Daoy (cell line): ENCODE measurements at places on chromosomes 5 and 9.
A peak's percentile ranks its signal among the peaks of the same experiment; 100 is the strongest.

- peak; percentile 9 for DNase-seq
Measured at GRCh38 chr5:38104497-38105230, 153.7 kb upstream of the EGFLAM start.

DNA sequence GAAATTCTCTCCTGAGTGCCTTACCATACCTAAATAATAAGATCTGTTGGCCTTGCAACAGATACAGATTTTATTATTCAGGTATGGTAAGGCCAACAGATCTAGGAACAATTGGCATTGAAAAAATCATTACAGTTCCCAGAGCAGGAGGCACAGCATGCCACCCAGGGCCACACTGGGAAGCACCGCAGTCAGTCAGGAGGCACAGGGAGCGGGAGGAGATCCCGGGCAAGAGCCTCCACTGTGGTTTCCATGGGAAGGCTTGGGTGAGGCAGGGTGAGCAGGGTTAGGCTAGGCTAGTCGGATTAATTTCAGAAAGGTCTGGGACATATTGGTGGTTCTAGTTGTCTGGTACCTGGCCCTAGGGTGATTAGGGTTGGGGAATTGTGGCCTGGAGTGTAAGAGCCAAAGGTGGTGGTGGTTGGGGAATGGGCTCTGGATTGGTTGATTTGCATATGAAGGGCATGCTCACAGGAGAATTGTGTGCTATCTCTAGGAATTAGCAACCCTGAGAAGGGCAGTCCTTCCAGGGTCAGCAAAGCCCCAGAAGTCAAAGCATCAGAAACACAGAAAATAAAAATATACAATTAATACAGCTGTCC is 111.4 kb downstream of the PDE8B start:
- no peak for DNase-seq

- DNase-seq = peak; percentile 98
Measured at GRCh38 chr5:132260714-132261551, 3.4 kb downstream of the PDLIM4 start.

DNA sequence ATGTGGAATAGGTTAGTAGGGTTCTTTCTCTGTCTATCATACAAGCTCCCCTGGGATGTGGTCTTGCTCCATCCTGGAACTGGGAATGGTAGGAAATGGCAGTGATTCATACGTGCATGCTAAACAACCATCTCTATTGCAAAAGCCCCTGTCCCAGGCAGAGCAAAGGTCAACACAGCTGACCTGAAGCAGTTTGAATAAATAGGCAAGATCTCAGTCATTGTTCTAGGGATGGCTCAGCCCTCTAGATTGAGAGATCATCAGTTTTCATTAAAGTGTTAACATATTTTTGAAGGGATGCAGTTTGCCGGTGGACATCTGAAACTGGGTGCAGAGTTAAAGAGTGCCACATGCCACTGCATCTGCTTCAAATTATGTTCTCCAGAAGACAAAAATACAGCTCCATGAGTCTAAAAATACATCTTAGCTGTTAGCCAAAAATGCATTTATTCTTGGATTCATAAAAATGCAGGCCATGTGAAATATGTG is 224.1 kb downstream of the ESM1 start:
- peak; percentile 48 for DNase-seq

- no peak for DNase-seq
Measured at GRCh38 chr5:63127054-63127453, 548.4 kb downstream of the LRRC70 start.

DNA sequence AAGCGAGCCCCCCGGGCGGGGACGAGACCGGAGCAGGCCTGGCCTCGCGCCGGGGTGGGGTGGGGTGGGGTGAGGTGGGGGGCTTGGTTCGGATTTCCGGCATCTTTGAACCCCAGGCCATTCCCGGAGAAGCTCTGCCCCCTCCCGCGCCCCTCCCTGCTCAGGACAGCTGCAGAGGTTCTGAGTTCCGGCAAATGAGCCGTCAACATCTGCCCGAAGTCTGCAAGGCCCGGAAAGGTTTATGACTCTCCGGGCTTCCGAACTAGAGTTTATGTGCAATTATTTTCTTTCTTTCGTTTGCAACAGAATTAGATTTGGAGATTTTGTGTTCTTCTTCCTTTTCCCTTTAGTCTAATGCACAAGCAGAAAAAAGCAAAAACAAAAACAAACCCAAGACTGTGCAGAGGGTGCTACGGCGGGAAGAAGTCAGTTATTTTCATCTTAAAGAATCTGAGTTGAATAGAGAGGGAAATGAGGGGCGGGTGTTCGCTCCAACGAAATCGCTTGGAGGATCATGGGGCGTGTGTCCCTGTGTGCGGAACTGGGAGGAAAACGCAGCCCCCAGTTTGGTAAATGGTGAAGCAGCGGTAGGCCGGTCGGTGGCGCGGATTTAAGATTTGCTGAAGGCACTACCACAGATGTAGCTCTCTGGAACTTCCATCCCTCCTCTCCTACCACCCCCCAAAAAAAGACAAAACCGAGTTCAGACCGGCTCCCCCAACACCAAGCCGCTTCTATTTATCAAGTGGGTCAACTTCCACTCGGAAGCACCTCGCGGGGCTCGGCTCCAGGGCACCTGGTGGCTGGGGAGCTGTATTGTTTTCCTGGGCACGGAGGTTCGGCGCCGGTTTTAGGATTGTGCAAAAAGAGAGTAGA is 4.8 kb downstream of the LHX2 start:
- no peak for DNase-seq

DNA sequence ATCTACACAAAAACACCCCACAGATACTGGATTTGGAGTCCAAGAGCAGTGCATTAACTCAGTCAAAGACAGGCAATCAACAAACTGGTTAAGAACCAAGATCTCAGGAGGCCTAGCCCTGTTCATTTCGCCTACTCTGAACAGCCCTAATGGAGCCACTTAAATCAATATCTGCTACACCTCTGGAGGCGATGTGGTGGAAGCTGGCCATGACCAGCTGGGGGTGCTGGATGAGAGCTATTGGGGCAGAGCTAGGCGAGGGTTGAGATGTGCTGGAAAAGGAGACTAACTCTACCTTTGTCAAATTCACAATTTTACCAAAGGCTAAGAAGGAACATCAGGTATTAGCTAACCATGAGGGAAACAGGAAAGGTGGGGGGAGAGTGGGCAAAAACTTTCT is 23.3 kb upstream of the ARSB start:
- DNase-seq = no peak

GRCh38 chr5:170896779-170897178 is 35.0 kb downstream of the RANBP17 start:
- peak; percentile 61 for DNase-seq

- DNase-seq = peak; percentile 58
Measured at GRCh38 chr9:14207352-14207995, 106.5 kb downstream of the NFIB start.

DNA sequence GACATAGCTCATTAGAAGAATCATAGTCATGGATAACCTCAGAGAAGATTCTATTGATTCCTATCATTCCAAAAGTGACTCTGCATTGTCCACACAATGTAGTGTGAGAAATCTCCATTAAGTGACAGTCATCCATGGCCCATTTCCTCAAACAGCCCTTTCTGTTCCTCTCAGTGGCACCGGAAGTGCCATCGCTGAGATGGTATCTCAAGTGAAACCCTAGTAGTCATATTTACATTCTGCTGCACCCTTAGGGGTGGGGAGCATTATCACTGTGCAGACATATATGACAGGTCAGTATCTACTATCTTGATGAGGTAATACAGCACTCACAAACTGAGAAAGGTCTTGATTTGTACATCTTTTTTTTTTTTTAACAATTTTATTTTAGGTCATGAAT is 55.4 kb upstream of the MIER3 start:
- no peak for DNase-seq

- DNase-seq = no peak
Measured at GRCh38 chr9:121776001-121776738, 124.7 kb downstream of the DAB2IP start.

DNA sequence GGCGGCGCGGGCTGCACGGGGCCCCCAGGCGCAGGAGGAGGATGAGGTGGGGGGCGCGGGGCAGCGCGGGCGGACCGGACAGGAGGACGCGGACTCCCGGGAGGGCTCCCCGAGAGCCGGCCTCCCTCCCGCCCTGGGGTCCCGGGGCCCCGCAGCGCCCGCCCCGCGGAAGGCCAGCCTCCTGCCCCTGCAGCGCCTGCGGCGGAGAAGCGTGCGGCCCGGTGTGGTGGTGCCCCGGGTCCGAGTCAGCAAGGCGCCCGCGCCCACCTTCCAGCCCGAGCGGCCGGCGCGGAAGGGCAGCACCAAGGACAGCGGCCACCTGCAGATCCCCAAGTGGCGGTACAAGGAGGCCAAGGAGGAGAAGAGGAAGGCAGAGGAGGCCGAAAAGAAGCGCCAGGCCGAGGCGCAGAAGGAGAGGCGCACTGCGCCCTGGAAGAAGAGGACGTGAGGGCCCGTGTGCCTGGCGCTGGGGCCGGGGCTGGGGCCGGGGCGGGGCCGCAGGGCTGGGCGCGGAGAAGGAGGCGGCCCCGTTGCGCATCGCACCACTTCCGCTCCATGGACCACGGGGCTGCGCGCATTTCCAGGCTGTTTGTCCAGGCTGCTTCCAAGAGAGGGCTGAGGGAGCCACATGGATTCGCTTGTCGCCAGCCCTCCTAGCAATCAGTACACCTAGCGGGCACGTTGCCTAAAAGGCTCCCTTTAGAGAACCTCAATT is 86.0 kb downstream of the ANKRD33B start:
- DNase-seq = no peak

DNA sequence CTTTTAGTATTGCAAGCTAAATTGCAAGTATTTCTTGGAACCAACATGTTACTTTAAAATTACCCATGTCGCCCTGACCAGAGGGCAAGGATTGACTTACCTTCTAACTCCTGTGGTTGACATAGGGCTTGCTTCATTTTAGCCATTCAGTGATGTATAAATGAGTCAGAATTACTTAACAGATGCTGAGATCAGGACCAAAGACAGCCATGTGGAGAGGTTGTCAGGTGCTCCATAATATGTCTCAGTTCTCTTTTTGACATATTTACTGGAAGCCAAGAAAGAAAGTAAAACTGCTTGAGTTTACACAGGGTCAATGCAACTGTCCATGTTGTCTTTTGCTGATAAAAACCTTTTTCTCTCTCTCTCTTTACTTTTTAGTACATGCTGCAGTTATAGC is 33.2 kb downstream of the F2RL2 start:
- no peak for DNase-seq

GRCh38 chr9:36341936-36342577 is 58.0 kb downstream of the RNF38 start:
- DNase-seq = no peak

DNA sequence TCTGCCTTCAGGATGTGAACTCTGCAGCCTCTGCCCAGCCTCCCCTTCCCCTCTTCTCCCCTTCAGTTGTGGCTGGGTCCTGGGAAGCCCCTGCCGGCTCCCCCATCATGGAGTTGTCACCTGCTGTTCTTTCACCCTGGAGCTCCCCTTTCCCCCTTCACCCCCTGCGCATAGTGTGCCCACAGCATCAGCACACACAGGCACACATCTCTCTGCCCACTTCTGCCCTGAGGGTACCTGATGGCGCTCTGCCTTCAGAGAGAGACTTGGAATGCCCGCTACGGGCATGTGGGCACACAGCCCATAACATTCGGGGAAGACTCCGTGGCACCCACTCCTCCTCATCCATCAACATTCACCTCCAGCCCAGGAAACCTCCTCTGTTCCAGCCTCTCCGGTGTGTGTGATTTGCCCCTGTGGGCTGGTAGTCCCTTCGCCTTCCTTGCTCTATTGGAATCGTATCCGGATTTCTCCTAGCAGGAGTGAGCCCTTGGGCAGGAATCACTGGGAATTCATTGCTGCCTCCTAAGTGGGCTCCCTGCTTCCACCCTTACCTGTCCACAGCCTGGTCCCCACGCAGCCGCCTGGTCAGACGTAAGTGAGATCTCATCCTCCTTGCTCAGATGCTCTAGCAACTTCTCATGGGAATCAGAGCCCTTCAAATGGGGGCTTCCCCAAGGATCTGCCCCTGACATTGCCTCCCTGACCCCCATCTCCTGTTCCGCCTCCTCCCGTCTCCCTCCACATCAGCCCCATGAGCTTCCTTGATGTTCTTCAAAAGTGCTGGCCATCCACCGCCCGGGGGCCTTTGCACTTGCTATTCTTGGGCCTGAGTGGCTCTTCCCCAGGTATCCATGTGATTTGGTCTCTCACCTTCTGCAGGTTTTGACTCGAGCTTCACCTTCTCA is 61.5 kb upstream of the CTSL start:
- DNase-seq = no peak

GRCh38 chr9:101365181-101365580 is 19.6 kb downstream of the BAAT start:
- no peak for DNase-seq

DNA sequence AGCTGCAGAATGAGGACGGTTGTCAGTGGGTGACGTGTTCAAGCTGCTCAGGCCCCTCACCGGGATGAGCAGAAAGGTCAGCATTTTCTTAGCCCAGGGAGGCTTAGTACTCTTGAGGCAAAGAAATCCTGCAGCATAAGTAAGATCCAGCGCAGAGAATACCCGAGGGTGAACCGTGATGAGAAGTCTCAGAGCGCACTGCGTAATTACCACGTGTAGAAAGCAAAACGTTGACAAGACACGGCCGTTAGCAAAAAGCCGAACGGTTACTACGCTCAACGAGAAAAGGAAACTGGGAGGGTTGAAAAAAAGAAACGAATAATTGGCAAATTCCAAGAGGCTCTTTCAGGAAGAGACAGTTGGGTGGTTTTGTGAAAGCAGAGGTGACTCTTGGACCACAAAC is 104.0 kb downstream of the COL23A1 start:
- no peak for DNase-seq

- DNase-seq = no peak
Measured at GRCh38 chr5:132927355-132928061, 35.9 kb downstream of the AFF4 start.

DNA sequence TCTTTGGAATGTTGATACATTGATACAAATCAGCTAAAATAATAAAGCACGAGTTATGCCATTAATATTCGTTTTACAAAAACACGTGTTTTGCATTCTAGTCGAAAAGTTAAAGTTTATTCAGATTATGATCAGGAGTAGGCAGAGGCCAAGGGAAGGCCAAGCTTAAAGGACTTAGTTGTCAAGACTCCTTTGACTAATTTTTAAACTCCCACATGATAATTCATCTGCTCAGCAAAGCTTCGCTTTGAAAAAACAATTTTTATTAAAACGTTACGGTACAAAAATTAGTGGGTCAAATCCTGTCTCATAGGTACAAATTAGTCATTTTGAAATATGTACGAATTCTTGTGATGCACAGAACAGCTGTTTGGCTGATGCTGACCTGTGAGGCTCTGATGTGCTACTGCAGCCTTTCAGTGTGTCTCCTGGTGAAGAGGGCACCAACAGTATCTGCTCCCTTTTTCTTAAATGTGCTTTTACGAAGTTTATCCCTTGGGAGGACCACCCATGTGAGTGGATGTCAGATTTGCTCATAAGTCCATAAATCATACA is 23.0 kb upstream of the NR3C1 start:
- DNase-seq = no peak

GRCh38 chr5:178242416-178242815 is 9.8 kb upstream of the PHYKPL start:
- DNase-seq = no peak

GRCh38 chr5:176500511-176500910 is 36.7 kb downstream of the RNF44 start:
- DNase-seq = no peak

GRCh38 chr9:114318416-114318815 is 4.5 kb upstream of the ORM1 start:
- DNase-seq = no peak

GRCh38 chr5:104845541-104845940 is 1283.0 kb upstream of the NUDT12 start:
- DNase-seq = no peak
